ENCODE measurements at places on chromosomes 3 and 15.

DNA sequence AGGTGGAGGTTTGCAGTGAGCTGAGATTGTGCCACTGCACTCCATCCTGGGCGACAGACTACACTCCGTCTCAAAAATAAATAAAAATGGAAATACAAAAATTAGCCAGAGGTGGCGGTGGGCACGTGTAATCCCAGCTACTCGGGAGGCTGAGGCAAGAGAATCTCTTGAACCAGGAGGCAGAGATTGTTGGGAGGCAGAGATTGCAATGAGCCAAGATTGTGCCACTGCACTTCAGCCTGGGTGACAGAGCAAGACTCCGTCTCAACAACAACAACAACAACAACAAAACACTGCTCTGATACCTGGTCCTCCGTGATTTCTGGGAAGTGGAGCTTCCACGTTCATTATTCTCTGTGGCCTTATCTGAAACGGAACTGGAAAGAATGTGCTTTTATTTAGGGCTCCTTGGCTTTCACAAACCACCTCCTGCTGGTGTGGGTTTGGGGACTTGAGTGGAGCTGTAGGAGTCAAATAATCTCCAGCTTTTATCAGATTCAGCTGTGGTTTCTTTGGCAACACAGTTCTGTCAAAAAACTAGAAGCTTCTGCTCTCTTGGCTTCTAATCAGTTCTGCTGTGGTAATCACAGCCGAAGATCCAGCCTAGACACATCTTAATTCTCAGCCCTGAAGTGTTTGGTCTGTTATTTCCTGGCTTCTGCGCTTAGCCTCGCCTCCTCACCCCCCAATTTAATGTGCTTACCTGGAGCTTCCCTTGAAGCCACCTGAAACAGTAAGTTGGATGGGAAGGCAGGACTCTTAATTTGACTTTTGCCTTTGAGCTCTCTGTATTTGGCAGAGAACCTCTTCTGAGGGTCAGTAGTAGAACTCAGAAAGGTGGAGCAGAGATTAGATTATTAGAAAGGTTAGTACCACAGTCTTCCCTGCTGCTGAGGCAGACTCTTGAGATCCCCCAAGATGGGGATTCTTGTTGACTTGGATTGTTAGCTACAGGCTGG lies 21.4 kb downstream of the IRAK2 start:
- DNase-seq: no peak

DNA sequence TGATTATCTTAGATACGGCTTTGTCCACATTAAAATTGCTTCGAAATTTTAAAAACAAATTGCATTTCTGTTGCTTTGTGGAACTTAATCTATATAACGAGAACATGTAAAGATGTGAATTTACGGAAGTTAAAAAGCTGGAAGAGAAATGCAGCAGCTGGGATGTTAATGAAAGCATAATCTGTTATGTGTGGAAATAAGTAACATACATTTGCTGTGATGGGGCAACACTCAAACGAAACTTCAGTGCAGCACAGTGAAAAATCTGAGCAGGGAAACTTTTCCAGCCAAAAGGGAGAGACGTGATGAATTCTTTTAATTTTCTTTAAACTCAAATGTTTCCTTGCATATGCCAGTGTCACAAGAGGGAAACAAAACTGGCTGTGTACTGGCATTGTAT lies 276.7 kb upstream of the LMCD1 start:
- no peak for DNase-seq

- no peak for DNase-seq
Measured at GRCh38 chr3:9061634-9062033, 98.4 kb upstream of the RAD18 start.

DNA sequence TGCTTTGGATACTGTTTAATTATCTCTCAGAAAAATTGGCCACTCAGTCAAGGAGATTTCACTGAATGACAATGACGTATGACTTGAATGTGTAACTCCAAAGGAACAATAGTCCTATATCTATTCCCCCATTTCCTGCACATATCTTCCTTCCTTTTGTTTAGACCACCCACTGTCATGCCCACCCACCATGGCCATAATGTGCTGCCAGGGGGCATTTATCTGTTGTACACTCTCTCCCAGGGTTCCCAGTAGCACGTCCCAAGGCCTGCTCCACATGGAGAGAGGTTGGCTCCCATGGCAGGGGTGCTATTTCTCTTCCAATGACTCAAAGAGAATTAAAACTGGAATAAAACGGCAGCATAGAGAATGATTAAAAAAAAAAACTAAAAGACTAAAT lies 36.8 kb upstream of the CTNNB1 start:
- no peak for DNase-seq

DNA sequence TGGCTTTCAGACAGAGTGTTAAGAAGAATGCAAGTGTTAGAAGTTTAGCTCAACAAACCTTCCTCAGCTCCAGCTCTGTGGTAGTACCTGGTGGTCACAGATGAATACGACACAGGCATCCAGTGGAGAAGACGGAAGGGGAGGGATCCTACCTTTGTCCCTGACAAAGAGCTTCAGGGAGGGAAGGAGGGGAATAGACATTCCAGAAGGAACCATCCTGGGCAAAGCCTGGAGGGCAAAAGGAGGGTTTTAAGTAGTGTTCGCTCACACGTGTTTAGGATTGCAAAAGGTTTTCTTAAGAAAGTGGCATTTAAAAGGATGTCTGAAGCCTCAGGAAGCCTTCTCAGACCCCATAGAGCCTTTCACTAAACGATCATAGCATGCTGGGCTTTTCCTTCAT lies 2.8 kb downstream of the CHCHD4 start:
- no peak for DNase-seq

DNA sequence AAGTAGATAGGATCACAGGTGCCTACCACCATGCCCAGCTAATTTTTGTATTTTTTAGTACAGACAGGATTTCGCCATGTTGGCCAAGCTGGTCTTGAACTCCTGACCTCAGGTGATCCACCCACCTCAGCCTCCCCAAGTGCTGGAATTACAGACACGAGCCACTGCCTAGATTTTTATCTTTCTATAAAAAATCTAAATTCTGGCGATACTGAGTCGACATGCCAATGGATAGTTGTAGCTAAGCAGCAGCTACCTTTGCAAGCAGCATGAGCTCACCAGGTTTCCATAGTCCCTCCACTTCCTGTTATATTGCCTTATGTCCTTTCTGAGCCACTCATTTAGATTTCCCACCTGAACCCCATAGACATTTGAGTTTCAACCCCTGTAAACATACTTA lies 13.1 kb upstream of the FMN1 start:
- DNase-seq: no peak

- DNase-seq: no peak
Measured at GRCh38 chr3:181066143-181067087, 76.9 kb upstream of the DNAJC19 start.

GRCh38 chr15:64985366-64986033 lies 4.2 kb downstream of the SPG21 start:
- DNase-seq: peak; percentile 31

- no peak for DNase-seq
Measured at GRCh38 chr3:32780735-32781210, 37.0 kb upstream of the TRIM71 start.

- no peak for DNase-seq
Measured at GRCh38 chr3:111321786-111322185, 220.2 kb upstream of the CD96 start.

DNA sequence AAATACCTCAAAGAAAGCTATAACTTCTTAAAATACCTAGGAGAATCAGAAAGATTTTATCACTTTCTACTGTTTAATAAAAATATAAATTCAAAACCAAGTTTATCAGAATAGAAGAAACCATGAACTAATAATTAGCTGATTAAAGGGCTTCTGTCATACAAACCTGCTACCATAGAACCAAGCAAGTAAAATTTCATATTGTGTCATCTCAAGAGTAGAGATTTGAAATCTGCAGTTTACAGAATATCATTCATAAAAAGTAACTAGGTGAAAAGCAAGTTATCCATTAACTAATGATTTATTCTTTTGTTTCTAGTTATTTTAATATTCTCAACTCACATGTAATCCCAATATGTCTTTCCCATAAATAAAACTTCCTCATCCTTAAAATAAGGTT lies 36.8 kb upstream of the XXYLT1 start:
- DNase-seq: no peak

DNA sequence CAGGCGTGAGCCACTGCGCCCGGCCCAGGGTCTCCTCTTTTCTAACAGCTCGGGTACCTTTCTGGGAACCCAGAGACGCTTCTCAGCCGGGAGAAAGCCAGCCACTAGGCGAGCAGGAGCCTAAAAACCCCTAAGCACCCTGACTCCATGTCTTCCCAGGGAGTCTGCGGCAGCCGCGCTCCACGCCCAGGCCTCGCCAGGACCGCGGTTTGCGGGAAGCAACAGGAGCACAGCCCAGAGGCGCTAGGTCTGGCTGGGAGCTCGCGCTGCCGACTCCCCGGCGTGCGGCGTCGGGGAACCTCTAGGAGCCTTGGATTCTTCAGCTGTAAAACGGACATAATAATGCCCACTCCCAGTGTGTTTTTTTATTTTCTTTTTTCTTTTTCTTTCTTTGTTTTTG lies 1.0 kb upstream of the LAMP3 start:
- DNase-seq: no peak

- DNase-seq: no peak
Measured at GRCh38 chr3:107946700-107947099, 144.1 kb downstream of the CD47 start.

DNA sequence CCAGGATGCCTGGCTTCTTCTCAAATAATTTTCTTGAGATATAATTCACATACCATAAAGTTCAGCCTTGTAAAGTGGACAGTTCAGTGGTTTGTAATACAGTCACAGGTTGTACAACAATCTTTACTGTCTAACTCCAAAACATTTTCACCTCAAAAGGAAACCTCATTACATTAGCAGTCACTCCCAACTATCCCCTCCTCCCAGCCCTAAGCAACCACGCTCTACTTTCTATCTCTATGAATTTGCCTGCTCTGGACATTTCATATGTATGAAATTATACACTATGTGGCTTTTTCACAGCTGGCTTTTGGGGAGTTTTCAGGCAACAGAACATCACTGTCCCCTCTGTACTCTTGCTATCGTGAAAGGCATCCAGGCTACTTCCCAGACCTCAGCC lies 17.5 kb downstream of the TGM5 start:
- no peak for DNase-seq

GRCh38 chr3:113043686-113044085 lies 52.9 kb downstream of the GTPBP8 start:
- no peak for DNase-seq

DNA sequence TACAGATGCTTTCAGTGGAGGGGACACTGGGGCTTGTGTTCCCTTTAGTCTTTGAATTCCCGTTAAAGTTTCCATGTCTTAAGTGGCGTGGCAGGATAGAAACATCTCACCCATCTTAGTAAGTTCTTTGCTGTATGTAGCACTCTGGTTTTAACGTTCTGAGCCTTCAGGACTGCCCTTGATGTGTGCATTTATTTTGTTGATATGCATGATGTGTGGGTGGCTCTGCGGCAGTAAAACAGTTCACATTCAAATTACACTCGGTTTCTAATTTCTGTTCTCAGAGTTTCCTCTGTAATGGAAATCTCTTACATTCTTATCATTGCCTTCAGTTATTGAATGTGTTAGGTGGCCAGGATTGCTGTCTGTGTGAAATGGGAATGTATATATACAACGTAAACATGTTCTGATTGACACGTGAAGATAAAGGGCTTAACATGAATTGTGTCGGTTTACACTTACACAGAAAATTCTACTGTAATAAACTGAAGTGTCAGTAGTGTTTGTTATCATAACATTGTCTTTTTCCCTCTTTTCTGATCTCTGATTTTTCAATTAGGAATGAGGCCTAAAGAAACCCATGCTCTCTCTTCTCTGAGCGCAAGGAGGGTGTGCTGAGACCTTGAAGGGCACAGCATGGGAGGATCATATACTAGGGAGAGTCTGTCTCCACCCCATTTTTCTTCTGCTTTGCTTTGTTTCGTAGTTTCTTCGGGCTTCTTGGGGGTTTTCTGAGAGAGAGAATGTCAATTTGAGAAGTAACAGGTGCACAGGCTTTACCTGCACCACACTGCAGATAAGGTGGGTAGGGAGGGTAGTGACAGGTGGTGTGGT lies 51.5 kb downstream of the IGF1R start:
- DNase-seq: no peak

DNA sequence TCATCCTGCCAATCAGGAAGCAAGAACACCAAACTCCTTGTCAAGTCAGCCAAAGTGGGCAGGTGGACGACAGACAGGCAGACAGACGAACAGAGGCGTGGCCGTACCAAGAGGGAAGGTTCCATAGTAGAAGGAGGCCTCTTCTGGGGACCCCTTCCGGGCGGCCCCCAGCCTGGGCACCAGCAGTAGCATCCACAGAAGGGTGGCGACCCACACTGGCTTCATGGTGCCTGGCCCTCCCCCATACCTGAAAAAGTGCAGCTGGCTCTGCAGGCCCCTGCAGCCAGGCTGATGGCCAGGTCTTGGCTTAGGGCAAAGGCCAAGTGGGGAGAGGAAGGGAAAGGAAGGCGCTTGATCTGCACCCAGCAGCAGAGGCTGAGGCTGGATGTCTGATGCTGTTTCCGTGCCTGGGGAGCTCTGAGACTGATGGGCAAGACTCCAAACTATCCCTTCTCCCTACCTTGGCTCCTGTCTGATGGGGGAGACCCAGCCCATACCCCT lies 607 bp downstream of the LCTL start:
- no peak for DNase-seq

GRCh38 chr3:122299215-122299614 lies 25.8 kb upstream of the CSTA start:
- no peak for DNase-seq

DNA sequence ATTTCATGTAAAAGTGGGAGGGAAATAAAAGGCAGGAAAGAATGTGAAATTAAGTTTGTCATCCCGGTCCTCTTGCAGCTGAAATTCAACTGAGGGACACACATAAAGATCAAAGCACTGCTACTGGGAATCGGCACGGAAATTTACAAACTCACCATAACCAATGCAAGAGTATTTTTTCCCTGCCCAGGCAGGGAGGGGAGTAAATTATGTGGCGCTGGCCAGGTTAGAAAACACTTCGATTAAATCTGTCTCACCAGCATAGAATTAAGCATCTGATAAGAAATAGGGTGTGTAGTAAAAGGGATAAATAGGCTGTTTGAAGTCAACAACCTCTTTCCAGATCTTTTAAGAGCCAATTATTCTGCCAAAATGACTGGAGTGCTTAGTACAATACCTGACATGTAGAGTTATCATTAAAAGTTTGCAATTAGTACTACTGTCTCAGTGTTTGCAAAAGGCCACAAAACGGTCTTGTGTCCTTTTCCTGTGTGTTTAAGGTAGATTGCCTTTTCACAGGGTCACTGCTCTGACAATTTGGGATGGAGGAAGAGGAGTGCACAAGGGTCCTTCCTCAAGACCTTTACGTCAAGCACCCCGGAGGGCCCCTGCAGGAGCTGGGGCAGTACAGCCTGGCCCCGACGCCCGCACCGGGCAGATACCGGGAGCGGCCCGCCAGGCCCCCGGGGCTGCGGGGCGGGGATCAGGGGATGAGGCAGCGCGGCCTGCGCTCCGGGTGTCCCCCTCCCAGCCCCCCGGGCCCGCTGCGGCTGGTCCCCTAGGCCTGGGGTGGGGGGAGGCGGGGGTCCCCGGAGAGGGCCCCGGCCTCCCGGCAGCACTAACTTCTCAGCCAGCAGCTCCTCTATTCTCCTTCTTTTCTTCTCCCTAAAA lies 651 bp downstream of the UBA3 start:
- DNase-seq: no peak

All from fibroblast of the conjunctiva (primary cell).